MG63 (cell line): ENCODE measurements at places on chromosomes 6 and 20. TPM values are rescaled to one million over a fixed set of nuclear protein-coding genes. Genes with fewer than 3 reads are reported as not detected.

- peak; percentile 57 for DNase-seq
Observed at GRCh38 chr6:26284537-26285142, 80.4 kb upstream of the BTN3A2 start.

DNA sequence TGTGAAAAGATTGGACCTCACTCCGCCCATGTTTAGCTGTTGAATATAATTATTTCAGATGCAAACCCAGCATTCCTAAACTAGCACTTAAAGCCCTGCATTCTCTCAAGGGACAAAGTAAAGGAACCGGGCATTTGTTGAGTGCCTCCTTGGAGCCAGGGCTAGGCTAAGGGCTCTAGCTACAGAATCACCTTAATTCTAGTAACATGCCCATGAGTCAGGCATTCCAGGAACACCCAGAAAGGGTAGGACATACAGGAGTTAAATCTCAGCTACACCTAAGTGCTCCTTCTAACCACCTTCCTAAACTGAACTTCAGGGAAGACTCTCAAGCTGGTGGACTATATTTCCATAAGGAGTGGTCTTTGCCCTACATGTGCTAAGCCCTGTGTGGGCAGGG, 89.4 kb downstream of the SLC24A3 start:
- no peak for DNase-seq

GRCh38 chr6:87407561-87407900, 241 bp upstream of the CFAP206 start:
- peak; percentile 42 for DNase-seq

GRCh38 chr6:51753635-51754034, 333.8 kb downstream of the PKHD1 start:
- no peak for DNase-seq

Gene TTLL9
- total RNA-seq: not detected in 2 replicates

Gene ZNF391
- 3.3 and 5.3 TPM in 2 replicates for total RNA-seq

Gene TNFRSF6B
- not detected in 2 replicates for total RNA-seq

Gene GCNT2
- total RNA-seq: 5.6 and 6.4 TPM in 2 replicates
